ENCODE measurements at places on chromosomes 11 and 22.

- DNase-seq = no peak
Observed at GRCh38 chr22:44901301-44901700, 108.5 kb downstream of the PHF21B start.

DNA sequence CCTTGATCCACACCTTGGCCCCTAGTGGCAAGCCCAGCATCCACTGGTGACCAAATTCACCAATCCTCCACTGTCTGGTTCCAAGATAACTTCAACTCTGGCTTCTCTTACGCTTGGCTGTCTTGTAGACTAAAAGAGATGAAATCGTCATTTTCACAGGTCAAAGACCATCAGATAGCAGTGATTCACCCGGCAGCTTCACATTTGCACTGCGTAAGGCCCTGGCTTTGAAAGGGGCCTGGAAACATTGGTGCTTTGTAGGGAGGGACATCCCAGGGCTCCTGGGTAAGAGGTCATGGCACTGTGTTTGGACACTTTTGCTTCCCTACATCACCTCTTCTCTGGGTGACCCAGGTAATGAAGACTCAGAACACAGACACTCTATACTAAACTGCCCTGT is 30.1 kb upstream of the FADD start:
- DNase-seq = no peak

DNA sequence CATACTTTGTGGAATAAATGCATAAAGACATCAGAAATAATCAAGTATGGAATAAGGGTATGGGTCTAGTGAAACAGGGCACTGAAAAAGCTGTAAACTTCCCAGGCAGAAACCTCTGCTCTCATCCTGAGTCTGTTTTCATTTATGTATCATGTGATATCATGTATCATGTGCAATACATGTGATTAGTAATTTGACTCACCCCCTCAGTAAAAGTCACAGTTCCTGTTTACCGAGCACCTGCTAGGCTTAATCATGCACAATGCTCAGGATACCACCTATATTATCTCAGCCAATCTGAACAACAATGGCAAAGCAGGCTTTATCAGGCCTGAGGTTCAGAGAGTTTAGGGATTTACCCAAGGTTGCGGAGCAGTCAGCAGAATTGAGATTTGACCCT is 250.6 kb upstream of the TENM4 start:
- DNase-seq = no peak

DNA sequence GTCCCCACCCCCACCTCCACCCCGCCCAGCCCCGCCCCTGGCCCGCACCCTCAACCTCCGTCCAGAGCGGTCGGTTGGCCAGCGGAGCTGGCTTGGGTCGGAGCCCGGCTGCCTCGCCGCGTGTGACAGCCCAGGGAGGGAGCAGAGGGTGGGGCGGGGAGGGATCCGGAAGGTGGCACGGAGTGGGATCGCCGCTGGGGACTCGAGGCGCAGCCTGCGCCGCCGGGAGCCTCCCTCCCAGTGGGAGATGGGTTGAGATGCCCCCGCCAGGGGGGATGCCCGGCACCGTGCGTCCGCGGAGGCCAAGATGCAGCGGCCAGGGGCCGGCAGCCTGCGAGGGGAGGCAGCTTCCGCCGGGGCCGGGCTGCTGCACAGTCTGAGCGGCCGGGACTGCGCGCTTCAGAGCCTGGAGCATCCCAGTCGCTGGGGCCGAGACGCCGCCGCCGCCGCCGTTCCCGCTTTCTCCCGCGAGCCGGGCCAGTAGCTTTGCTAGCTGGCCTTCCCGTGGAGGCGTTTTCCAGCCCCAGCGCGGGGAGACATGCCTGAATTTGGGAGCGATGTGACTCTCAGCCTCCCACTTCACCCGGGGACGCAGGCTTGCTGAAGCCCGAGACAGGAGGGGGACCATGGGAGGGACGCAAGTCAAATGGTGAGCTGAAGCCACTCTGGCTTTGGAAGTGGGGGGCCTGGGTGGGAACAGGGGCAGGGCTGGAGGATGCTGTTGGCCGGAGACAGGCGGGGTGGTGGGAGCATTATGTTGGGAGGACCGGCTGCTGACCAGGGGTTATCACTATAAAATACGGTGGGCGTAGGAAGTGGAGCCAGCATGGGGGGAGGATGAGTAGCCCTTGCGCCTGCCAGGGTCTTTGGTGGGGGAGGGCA is 40.2 kb downstream of the DIXDC1 start:
- DNase-seq = peak; percentile 58

- no peak for DNase-seq
Observed at GRCh38 chr11:94501522-94501921, 7.7 kb downstream of the ANKRD49 start.

DNA sequence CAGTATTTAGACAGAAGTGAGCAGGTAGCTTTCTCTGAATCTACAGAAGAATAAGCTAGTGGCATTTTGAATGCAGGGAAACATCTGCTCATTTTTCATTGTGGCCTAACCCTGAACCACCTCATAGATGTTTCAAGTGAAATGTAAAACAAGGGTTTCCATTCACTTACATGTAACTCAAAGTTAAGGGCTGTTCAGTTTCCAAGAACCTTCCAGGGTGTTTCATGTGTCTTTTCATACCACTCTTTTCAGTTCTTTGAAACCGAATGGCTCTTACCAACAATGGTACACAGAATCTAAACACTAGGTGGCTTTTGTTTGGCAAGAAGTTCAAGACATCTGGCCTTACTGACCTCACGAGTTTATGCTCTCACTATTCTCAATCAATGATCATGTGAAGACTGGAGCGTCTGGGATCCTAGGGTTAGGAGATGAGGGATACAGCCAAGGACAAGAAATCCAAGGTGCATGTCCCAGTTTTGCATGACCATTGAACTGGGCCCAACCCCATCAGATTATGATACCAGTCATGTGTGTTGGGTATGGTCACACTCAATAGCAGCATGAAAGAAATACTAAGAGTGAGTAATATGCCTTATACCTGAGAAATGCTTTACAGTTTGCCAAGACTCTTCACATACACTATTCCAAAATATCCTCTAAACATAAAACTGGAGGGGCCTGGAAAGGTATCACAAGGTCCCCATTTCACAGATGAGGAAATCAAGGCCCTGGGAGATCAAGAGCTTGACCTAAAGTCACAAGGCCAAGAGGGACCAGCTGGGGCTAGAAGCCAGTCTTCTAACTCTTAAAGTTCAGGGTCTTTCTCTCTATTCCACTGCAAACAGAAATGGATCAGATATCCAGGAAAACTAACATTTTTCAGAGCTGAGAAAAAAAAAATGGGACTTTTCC is 92.7 kb downstream of the ETS1 start:
- no peak for DNase-seq

DNA sequence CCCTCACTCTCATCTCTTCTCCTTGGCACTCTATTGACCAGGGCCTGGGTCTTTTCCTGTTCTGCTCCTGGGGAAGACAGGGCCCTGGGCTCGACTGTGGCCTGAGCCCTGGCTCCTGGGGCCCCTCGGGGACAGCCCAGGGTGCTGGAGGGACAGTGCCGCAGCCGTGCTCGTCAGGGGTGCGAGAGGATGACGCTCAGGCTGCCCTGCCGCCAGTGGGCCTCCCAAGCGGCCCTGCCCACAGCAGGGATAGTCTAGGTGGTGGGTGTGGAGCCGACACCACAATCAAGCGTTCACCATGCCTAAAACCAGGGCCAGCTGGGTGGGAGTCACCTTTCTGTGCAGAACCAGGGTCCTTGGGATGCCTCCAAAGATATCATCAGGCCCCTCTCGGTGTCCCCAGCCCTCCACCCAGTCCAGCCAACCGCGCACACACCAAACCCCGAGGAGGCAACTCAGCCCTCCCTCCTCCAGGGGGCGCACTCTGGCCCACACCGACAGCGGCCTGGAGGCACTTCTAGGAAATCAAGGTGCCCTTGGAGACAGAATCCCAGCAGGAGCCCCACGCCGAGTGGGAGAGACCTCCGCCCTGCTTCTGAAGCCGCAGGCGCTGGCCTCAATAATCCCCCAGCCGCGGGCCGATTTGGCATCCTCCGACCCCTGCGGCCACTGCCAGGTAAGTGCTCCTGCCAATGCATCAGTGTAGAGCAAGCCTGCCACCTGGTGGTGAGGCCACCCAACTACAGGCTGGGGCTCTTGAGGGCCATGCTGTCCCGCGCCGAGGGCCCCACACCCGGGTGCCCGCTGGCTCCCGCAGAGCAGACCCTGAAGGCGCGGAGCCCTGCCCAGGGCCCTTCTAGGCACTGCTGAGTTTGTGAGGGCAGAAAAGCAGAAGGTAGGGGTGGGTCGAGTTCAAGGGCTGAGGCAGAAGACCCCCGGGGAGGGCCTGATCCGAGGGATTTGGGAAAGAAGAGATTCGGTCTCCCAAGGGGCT is 496.4 kb downstream of the BUD13 start:
- peak; percentile 83 for DNase-seq

GRCh38 chr11:61337706-61338470 is 4.9 kb downstream of the TKFC start:
- DNase-seq = no peak

- DNase-seq = peak; percentile 68
Observed at GRCh38 chr22:17781319-17782031, 7.2 kb upstream of the BID start.

GRCh38 chr11:83895516-83895915 is 609.3 kb upstream of the CCDC90B start:
- no peak for DNase-seq

GRCh38 chr11:64165481-64165841 is 452 bp downstream of the MACROD1 start:
- DNase-seq = no peak

DNA sequence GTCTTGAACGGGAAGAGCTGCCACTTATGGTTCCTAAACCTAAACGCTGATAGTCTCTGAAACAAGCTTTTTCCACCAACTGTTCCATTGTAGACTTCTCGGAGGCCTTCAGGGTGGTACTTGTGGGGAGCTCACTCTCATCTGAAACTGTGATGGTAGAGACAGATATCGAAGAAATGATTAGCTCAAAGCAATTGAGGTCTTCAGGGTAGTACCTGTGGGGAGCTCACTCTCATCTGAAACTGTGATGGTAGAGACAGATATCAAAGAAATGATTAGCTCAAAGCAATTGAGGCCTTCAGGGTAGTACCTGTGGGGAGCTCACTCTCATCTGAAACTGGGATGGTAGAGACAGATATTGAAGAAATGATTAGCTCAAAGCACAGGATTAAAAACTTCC is 175.7 kb downstream of the SWAP70 start:
- no peak for DNase-seq

DNA sequence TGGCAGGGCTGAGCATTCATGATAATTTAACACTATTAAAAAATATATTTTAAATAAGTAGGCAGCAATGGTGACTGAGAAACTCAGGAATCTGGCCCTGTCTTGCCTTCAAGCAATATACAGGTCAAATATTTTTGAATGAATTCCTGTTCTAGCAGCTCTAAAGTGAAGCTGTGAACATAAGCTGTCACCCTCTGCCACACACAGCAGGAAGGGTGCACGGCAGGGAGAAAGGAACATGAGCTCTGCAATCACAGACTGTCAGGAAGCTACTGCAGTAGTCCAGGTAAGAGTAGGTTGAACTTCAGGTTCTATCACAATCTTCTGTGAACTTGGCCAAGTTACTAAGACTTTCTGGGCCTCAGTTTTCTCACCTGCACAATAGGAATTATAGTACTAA is 114.8 kb downstream of the SERGEF start:
- no peak for DNase-seq

- DNase-seq = no peak
Observed at GRCh38 chr11:131904756-131905155, 534.3 kb downstream of the NTM start.
